ENCODE measurements at places on chromosomes 2 and 18.

GRCh38 chr2:187435078-187435477 lies 13.0 kb downstream of the CALCRL start:
- DNase-seq, result no peak

- no peak for DNase-seq
Measured at GRCh38 chr2:152421521-152422370, 86.8 kb downstream of the FMNL2 start.

DNA sequence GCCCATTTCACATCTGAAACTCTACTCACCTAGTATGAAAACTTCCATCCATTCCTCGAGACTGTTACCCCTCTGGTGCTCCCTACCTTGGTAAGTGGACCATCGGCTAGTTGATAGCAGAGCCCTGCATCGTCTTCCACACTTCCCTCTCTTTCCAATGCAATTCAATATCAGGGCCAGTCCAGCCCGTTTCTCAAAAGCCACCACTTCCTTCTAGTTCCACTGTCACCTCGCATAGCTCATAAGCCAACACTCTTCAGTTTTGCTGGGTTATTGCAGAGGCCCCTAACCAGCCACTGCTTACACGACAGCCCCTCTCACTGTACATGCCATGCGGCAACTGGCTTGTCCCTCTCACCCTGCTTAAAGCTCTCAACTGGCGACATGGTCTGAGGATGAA lies 10.2 kb upstream of the ZNF407 start:
- no peak for DNase-seq

GRCh38 chr18:70015127-70015526 lies 67.5 kb upstream of the CD226 start:
- DNase-seq, result no peak

- no peak for DNase-seq
Measured at GRCh38 chr2:120851116-120851773, 115.6 kb downstream of the GLI2 start.

GRCh38 chr2:1633092-1633671 lies 111.1 kb downstream of the PXDN start:
- DNase-seq, result no peak

GRCh38 chr2:170350929-170351826 lies 173.2 kb downstream of the MYO3B start:
- DNase-seq, result no peak

- no peak for DNase-seq
Measured at GRCh38 chr18:75097491-75098225, 111.3 kb downstream of the PTGR3 start.

- DNase-seq, result peak; percentile 58
Measured at GRCh38 chr2:39513641-39514094, 76.6 kb upstream of the MAP4K3 start.

DNA sequence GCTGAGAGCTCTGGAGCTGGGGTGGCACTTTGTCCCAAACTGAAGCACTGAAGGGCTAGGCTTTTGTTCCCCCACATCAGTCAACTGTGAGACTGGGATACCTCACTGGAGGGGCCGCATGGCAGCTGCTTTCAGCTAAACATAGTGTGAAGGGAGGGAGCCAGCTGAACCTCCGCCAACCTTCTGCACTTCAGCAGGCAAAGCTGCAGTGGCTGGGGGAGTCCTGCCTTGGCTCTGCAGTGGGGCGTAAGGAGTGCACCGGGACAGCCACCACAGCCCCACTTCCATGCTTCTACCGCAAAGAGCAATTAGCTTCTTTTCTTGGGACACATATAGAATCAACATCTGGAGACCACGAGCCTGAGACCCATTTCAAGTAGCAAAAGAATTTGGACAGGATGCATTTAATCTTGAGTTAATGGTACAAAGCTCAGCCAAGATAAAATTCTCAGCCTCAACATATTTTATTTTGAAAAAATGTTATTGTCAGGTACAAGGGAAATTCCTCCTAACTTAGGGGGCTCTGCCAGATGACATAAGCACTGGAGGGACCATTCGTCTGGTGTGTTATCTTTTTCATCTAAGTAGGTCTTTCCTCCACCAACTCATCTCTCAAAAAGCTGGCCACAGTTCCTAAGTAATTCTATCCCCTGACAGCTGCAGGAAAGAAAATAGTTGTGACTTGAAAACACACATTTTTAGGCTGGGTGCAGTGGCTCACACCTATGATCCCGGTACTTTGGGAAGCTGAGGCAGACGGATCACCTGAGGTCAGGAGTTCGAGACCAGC lies 25.6 kb upstream of the MYCN start:
- DNase-seq, result no peak

- DNase-seq, result no peak
Measured at GRCh38 chr2:54456362-54456611, 160 bp downstream of the SPTBN1 start.

GRCh38 chr2:233032551-233033320 lies at the start of gene NEU2:
TSS of gene NEU2 (plus strand) at chr2:233032672. CDS start at chr2:233032672, 0 bp downstream.
- no peak for DNase-seq

DNA sequence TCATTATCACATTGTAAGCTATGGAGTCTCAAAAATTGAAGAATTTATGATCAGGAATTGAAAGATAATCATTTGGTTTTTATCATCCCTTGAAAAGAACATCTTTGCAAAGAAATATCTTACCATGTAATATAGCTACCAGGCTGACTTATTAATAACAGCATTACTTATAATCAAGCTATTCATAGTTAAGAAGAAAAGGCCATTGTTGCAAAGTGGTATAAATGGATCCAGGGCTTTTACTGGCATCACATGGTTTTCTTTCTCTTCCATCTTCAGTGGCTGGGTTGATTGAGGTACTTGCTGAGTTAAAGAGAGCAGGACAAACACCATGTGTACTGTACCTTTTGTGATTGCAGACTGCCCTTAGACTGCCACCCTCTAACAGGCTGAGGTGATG lies 39.6 kb downstream of the MFSD6 start:
- DNase-seq, result no peak

DNA sequence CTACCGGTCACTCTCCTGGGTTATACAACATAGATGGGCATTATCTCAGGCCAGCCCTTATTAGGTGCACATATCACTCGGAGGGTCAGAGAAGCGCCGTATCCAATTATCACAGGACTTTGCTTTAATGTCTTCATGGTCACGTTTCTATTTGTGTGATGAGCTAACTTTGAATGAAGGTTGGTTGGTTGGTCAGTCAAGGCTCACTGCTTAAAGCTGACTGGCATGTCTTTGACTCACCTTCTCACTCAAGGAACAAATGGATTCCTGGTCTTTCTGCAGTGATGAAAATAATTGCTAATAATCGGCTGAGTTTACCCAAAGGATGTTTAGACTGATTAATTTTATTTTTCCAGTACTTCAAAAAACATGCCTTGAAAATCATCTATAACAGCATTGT lies 39.7 kb downstream of the COLEC12 start:
- no peak for DNase-seq

- peak; percentile 20 for DNase-seq
Measured at GRCh38 chr2:100321179-100321865, 979 bp downstream of the LONRF2 start.

GRCh38 chr2:26735097-26735496 lies 29.0 kb upstream of the SLC35F6 start:
- no peak for DNase-seq

DNA sequence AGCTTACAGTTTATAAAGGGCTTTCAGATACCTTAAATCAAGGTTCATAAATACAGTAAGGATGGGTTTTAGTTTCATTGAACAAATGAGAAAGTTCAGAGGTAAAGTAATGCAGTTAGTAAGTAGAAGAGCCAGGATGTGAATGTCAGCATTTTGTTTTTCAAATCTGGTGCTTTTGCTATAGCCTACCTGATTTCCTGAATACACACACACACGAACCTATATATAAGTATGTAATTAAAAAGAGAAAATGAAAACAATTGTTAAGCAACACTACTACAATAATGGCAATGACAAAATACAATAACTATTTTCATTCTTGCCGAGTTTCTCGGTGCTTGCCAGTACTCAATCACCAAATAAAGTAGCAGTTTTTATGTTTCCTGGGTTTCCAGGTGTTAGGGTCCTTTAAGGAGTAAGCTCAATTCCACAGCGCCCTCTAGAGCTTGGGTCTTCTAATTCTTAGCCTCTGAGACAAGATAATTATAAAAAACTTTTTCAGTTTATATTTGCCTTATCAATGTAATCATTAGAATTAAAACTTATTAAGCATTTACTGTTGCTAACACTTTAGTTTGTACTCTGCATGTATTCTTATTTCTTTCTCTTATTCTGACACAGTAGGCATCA lies 512.9 kb upstream of the ACVR2A start:
- DNase-seq, result peak; percentile 31

GRCh38 chr18:3530807-3531206 lies 80.8 kb downstream of the TGIF1 start:
- DNase-seq, result no peak

GRCh38 chr18:55226044-55226443 lies 266.8 kb upstream of the CCDC68 start:
- DNase-seq, result no peak

DNA sequence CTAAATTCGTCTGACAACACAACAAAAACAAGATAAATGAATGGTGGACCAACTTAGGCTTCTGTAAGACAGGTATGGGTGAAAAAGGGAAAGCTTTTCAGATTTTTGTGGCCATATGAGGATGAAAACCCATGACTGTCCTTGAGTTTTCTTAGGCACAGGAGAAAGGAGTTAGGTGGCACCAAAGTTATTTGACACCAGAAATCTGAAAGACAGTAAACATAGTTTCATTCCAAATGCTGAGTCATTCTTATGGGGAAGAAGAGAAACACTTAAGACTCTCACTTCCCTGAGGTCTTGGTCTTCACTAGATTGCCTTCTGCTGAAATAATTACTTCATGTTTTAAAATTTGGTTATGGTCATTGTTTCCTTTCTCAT lies 5.2 kb upstream of the GPD2 start:
- peak; percentile 68 for DNase-seq

- no peak for DNase-seq
Measured at GRCh38 chr2:58851598-58851997, 610.5 kb upstream of the FANCL start.

DNA sequence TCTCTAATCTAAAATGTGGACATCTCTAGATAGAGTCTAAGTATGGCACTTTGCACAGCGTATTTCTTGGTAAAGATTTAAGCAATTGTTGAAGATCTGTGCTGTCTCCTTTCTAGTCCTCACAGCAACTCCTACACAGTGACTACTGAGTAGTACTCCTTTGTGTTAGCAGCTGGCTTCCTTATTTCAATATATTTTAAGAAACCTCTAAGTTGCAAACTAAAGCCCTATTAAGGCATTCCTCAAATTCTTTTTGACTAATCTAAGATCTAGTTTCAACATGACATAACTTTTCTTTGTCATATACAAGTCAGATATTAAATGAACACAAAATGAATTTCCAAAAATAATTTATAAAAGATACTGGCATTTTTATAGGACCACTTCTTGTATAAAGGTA lies 121.8 kb upstream of the DNAJC10 start:
- DNase-seq, result no peak

- no peak for DNase-seq
Measured at GRCh38 chr18:62281684-62282083, 43.4 kb upstream of the TNFRSF11A start.

- DNase-seq, result no peak
Measured at GRCh38 chr2:116319935-116320334, 1494.6 kb upstream of the DDX18 start.

DNA sequence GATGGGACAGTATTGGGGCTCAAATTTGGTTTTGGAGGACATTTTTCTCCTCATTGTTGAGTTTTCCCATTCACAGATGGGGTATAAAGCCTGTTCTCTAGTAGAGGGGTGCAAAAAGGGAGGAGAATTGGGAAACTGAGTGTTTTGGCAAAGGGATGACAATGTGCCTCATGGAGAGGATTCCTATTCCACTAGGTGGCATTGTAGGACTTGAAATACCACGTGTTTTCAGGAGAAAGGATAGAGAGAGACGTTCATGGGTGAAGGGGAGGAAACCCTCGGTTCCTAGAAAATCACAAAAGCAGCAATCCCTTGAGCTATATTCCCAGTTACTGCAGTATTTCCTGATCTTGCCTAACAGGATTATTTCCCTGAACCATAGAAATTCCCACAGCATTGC lies 113.7 kb upstream of the SRD5A2 start:
- DNase-seq, result no peak

GRCh38 chr2:107585851-107586250 lies 240.8 kb upstream of the RGPD4 start:
- no peak for DNase-seq

GRCh38 chr2:188893972-188894371 lies 80.2 kb upstream of the COL3A1 start:
- no peak for DNase-seq

DNA sequence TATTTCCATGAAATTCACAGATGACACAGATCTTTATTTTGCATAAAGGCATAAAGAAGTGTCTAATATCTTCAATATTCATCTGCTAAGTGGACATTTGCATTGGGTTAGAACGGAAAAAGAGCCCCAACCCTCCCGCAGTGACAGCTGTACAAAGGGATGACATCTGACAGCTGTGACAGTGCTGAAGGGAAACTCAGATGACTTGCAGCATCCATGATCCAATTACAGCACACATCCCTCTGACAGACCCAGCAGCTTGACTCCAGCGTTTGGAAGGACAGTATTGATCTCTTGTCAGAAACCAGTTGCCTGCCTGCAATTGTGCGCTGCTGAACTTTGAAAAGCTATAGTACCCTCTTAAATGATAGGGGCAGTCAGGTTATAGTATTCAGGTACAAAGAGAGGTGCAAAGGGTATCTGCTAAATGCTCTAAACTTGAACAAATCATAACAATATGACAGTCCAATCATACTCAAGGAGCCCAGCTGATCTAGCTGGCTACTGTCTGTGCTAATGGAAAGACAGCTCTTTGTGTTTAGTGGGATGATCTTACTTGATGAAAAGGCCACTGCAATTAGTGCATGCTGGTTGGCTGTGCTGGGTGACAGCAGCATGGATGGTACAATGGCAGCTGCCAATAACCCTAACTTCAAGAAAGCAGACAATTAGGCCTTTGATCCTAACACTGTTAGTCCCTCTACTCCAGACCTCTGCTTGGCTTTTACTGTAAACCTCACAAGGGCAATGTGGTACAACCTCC lies 599.2 kb downstream of the NR4A2 start:
- no peak for DNase-seq

GRCh38 chr2:205367331-205367935 lies 314.9 kb upstream of the NRP2 start:
- no peak for DNase-seq

DNA sequence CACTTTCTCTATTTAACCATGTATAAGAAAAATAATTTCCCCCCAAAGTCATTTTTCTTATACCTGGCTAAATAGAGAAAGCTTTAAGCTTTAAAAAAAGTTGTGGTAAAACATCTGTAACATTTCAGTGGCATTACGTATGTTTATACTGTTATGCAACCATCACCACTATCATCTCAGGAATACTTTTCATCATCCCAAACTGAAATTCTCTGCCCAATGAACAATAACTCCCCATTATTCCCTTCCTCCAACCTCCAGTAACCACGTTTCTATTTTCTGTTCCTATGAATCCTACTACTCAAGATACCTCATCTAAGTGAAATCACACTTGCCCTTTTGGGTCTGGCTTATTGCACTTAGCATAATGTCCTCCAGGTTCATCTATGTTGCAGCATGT lies 1.7 kb upstream of the SLC3A1 start:
- no peak for DNase-seq

DNA sequence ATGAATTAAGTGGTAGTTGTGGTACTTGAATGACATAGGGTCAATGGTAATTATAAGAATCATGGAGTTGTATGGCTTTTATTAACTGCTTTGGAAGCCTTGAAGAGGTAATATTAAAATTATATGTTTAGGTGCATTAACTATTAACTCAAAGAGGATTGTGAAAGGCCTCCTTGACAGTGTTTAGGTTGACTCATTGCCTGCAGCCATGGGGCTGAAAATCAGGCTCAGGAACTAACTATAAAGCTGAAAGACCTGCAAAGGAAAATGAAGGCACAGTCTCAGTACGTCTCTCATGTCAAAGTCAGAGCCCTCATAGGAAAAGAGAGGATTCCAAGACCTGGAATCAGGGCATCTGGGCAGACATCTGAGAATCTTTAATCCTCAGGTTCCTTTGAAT lies 31.0 kb downstream of the CACNB4 start:
- DNase-seq, result no peak
